Glomerular endothelial cell (primary cell): ENCODE measurements at places on chromosomes 2 and 18.

GRCh38 chr2:27408601-27409320 lies 630 bp downstream of the PPM1G start:
- DNase-seq = no peak

GRCh38 chr2:61478086-61478485 lies 7.2 kb upstream of the USP34 start:
- no peak for DNase-seq

GRCh38 chr2:212618636-212619035 lies 80.0 kb upstream of the ERBB4 start:
- DNase-seq = no peak

DNA sequence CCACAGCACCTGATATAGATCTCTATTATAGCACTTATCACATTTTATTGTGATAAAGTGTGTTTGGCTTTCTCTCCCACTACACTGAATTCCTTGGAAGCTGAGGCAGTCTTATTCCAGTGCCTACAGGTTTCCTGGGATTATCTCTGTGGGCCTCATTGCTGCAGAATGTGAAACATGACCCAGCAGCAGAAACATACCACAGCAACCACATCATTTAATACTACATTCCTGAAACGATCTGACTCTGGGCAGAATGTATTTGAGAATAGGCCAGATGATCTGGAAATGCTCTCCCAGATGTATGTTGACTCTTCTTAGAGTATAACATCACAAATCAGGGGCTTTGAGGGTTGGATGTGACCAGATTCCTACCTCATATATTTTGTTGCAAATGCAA lies 323.5 kb upstream of the TANK start:
- DNase-seq = no peak

- DNase-seq = no peak
These were observed 309.7 kb downstream of the IRS1 start for GRCh38 chr2:226489775-226490541.

DNA sequence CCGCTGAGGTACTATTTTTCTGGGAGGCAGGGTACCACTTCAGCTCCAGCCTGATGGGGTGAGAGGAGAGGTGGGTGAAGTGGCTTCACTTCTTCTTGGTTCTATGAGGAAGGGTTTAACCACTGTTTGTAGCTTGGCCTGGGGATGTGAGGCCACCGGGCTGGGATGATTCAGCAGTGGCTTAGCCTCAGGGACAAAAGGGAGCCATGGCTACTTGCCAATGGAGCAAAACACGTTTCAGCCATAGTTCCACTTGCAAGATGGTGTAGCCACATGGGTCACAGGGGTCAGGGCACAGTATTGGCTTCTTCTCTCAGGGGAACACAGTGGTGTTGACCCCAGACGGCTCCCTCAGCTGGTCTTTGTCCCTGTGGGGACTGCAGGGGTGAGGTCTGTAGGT lies 14.9 kb downstream of the ZDBF2 start:
- no peak for DNase-seq

DNA sequence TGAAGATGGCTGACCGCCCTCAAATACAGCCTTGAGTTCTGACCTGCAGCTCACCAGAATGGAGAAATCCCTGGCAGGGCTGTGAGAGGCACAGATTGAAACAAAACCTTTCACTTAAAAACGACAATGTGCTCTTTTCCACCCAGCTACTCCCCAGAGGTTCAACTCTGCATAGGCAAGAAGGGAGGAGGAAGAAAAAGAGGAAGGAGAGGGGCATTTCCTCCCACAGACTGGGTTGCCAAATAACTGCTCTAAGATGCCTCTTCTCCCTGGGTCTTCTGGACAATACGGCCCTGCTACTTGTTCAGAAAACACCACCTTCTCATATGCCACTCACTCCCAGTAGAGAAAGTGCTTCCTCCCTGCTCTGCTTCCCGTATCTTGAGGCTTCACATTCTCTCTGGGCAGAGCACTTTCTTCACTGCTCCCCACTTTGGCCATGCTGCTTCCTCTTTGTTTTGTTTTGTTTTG lies 136.4 kb upstream of the SLC1A4 start:
- no peak for DNase-seq

GRCh38 chr2:149155196-149155969 lies 116.9 kb downstream of the LYPD6B start:
- DNase-seq = no peak

- DNase-seq = no peak
These were observed 117.1 kb downstream of the CAPN13 start for GRCh38 chr2:30690126-30690561.

DNA sequence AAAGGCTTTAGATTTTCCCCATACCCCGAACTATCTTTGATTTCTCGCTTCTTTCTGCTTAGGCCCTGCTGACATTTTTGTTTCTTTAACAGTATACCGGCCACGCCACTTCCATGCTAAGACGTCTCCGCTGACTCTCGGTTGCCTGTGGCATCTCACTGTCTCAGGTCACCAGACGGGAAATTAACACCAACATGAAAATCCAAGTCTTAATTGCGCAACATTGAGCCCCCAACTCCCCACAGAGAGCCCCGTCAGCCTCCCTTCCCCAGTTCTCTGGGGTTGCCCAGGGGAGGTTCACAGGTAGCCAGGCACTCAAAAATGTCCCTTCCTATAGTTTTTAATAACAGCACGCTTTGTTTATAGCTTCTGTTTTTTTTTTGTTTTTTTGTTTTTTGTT lies 30.2 kb downstream of the CD8B2 start:
- DNase-seq = no peak
